ENCODE measurements at places on chromosomes 1 and 21. TPM values are rescaled to one million over a fixed set of nuclear protein-coding genes. Genes with fewer than 3 reads are reported as not detected.
A peak's percentile ranks its signal among the peaks of the same experiment; 100 is the strongest.

RHBG gene
- total RNA-seq: not detected

PTGER3 gene
- total RNA-seq: 23.9 TPM

PALMD gene
- total RNA-seq: 23.2 TPM

PRCC gene
- total RNA-seq: 36.3 TPM

ERG gene
- total RNA-seq: 9.5 TPM

UCHL5 gene
- total RNA-seq: 28.7 TPM

FMN2 gene
- 1.5 TPM for total RNA-seq

TNFRSF1B gene
- 15.4 TPM for total RNA-seq

DNA sequence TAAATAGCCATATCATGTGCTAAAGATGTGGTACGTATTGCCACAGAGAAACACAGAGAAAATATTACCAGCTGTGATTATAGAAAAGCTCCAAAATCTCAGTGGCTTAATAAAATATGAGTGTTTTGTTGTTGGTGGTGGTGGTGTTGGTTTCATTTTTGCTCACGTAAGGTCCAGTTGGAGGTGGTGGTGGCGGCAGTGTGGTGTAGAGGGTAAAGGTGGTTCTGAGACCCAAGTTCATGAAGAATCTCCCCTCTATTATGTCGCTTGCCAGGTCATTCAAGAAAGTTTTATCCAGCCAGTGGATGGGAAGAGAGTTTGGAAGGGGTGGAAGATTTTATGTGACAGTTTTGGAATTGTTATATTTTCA is 217.6 kb upstream of the SAMSN1 start:
- H3K27ac ChIP-seq: no peak overlapping the region
- H3K36me3 ChIP-seq: no peaks in the 10 kb centered on the region
- H3K4me3 ChIP-seq: no peak overlapping the region

- H3K27ac ChIP-seq: no peak overlapping the region
- DNase-seq: no peak
These were observed 47.8 kb upstream of the LRRC3 start for GRCh38 chr21:44407493-44407892.

DNA sequence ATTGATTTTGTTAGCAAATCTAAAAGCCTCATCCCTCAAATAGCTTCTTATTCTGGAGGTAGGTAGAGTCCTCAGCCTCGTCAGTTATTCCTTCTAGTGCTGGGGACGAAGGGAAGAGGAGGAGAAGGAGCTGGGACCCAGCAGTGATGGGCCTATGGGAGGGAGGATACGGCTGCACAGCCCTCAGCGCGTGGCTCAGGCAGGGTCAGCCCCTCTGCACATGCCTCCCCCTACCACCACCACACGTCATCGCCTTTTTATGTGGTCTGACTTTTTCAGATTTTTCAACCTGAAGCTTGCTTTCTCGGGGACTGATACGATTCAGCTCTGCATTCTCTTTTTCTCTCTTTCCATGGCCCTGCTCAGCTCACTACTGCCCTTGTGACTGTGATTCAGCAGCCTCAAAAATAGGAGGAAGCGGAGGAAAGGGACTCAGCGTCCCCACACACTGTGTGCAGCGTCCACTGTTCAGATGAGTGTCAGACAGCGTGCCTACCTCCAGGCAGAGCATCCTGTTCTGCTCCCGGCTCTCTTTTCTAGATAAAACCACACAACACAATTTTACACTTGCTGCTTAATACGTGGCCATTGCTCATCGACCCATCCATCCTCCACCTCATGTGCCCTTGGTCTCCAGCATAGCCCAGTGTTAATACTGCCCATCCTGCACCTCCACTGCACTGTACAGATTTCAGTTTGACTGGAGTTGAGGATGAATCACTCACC is 827 bp downstream of the OR2B11 start:
- no peaks in the 10 kb centered on the region for H3K36me3 ChIP-seq
- H3K4me1 ChIP-seq: no peaks in the 10 kb centered on the region
- no peak overlapping the region for H3K4me3 ChIP-seq
- DNase-seq: peak; percentile 78
- no peak overlapping the region for H3K27ac ChIP-seq

- H3K27ac ChIP-seq: no peak overlapping the region
- DNase-seq: no peak
- H3K27me3 ChIP-seq: no peaks in the 10 kb centered on the region
- no peak overlapping the region for H3K4me3 ChIP-seq
- no peaks in the 10 kb centered on the region for H3K4me1 ChIP-seq
These were observed 71.3 kb downstream of the TMEM53 start for GRCh38 chr1:44602634-44603628.

DNA sequence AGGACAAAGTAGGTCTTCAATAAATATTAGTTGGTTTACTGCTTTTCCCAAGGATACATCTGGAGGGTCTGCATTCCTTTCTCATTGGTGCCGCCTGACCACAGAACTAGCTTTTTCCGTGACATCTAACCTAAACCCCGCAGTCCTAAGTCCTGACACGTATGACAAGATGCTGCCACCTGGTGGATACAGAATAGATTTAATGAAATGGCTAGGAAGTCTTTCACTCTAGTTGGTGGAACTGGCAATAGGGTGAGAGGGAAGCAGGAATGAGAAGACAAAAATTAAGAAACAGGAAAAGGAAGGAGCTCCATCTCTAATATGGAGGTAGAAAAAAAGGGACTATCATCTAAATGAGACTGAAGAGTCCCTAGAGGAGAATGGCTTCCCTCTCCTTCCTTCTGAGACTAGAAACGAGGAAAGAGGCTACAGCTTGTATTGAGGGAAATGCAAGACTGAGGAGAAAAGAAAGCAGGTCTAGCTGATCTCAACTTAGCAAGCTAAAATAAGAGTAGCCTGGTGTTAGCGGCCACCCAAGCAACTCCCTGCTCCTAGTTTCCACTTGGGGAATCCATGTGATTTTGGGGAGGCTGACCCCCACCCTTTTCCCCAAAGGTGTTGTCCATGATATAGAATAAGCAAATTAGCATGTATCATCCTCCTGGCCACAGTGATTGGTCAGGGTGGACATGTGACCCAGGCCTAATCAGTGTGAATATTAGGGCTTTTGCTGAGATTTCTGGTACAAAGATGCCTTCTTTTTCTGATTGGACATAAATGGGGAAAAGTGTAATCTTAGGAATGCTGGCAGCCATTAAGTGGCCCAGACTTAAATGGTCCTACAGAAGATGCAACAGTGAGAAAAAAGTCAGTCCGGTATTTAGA is 5.9 kb downstream of the RFX5 start:
- no peaks in the 10 kb centered on the region for H3K27me3 ChIP-seq
- DNase-seq: no peak
- H3K27ac ChIP-seq: peak overlapping the region; percentile 46
- no peak overlapping the region for H3K4me3 ChIP-seq
- H3K36me3 ChIP-seq: peaks cover 19% of the 10 kb centered on the region

GRCh38 chr1:111446967-111447892 is 1.8 kb downstream of the WDR77 start:
- H3K4me1 ChIP-seq: peaks cover 33% of the 10 kb centered on the region
- peak; percentile 39 for DNase-seq
- H3K36me3 ChIP-seq: peaks cover 24% of the 10 kb centered on the region
- no peak overlapping the region for H3K4me3 ChIP-seq

DNA sequence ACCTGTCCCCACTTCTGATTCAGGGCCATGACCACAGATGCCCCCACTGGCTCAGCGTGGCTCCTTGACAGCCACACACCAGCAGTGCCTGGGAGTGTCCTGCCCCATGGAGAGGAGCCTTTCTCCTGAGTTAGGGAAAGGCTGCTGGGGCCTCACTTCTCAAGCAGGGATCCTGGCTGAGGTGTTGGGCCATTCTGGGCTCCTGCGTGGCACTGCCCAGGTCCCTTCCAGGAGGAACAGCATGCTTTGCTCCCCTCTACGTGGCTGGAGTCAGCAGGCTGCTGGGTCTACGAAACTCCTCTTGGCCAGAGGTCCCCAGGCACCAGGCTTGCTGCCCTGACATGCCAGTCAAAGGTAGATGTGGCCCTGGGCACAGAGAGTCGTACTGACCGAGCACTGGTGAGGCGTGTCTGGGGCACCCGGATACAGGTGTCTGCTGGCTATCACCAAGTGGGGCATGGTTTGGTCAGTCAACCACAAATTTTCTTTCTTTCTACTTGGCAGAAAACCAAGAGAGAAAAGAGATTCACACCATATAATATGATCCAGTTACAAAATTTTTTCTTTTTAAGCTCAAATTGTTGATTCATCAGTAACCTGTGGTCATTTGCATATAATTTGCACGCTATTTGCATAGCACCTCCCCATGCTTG is 4.1 kb downstream of the ADORA1 start:
- no peak for DNase-seq
- peaks cover 39% of the 10 kb centered on the region for H3K4me1 ChIP-seq
- H3K36me3 ChIP-seq: no peaks in the 10 kb centered on the region
- H3K27me3 ChIP-seq: no peaks in the 10 kb centered on the region

- no peak overlapping the region for H3K27ac ChIP-seq
- no peak overlapping the region for H3K4me3 ChIP-seq
These were observed 20.3 kb upstream of the TXLNA start for GRCh38 chr1:32159189-32159588.

GRCh38 chr21:14734191-14734590 is 188.1 kb upstream of the SAMSN1 start:
- H3K27me3 ChIP-seq: no peaks in the 10 kb centered on the region
- no peaks in the 10 kb centered on the region for H3K36me3 ChIP-seq
- DNase-seq: no peak
- no peak overlapping the region for H3K27ac ChIP-seq

DNA sequence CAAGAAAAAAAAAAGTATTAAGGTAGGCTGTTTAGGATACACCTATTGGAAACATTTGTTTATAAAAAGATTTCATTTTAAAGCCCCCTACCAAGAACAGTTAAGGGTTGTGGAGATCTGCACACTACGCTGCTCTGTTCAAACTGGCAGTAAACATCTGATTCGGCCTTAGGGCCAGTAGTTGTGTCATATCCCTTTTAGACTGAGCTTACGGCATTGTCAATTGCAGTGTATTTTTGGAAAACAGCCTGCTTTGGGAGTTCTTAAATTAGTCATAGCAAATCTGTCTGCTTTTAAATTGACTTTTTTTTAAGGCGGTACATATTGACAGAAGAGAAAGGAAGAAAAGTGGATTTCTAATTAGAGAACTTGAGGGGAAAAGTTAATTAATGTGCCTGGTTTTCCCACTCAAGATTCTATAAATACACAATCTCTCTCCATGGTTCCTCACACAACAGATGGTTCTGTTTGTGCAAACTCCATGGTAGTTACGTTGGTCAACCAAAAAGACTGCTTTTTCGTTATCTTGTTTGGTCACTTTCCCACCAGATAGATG is 1.7 kb upstream of the ELK4 start:
- H3K27me3 ChIP-seq: no peaks in the 10 kb centered on the region
- H3K36me3 ChIP-seq: no peaks in the 10 kb centered on the region
- H3K4me3 ChIP-seq: no peak overlapping the region

GRCh38 chr1:46616277-46617107 is at the start of gene MOB3C:
Gene MOB3C (minus strand): TSS chr1:46616811. CDS start chr1:46613321, 3,490 bp downstream.
- H3K4me1 ChIP-seq: peaks cover 56% of the 10 kb centered on the region
- H3K27ac ChIP-seq: peak within 1 kb of the TSS; percentile 97
- peak within 1 kb of the TSS; percentile 83 for H3K4me3 ChIP-seq
- peaks cover 14% of the 10 kb centered on the region for H3K36me3 ChIP-seq
- no peaks in the 10 kb centered on the region for H3K27me3 ChIP-seq

DNA sequence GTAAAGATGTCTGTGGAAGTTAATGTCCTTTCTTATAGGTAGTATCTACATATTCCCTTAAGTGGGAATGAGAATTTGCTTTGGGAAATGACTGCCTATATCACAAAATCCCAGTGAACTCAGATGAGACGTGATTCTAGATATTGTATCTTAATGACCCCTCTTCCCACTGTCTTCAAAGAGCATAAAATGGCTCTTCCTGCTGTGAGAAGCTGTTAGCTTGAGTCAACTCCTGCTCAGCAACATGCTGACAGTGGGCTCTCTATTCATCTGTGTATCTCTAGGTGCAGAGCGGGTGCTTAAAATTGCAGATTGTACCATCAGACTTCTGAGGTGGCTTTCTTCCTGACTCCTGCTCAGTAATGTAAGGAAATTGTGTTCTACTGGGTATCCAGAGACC is 100.6 kb downstream of the SPAG17 start:
- H3K4me1 ChIP-seq: no peaks in the 10 kb centered on the region
- no peak overlapping the region for H3K27ac ChIP-seq
- H3K4me3 ChIP-seq: no peak overlapping the region
- DNase-seq: no peak
- H3K27me3 ChIP-seq: no peaks in the 10 kb centered on the region
- H3K36me3 ChIP-seq: no peaks in the 10 kb centered on the region

GRCh38 chr1:228429698-228430097 is 13.0 kb upstream of the TRIM17 start:
- no peak overlapping the region for H3K27ac ChIP-seq
- H3K4me1 ChIP-seq: no peaks in the 10 kb centered on the region
- DNase-seq: no peak
- no peaks in the 10 kb centered on the region for H3K27me3 ChIP-seq
- H3K36me3 ChIP-seq: no peaks in the 10 kb centered on the region
- no peak overlapping the region for H3K4me3 ChIP-seq

DNA sequence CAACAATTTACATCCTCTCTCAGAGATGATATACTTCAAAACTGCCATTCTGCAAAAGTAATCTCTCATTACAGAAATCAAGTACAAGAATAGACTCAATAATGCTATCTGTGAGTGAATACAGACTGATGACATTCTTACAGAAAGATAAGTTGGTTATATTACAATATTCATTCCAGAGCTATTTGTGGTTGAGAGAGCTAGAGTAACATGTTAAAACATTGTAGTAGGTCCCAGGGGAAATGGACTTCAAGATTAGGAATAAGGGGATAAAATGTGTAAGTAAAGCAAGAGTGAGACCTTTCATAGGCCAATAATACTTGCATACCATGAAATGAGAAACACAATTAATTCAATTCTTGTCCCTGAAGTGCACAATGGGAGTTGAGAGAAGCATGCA is 1.5 kb downstream of the F13B start:
- H3K4me3 ChIP-seq: no peak overlapping the region
- no peak for DNase-seq
- H3K27ac ChIP-seq: no peak overlapping the region
- H3K36me3 ChIP-seq: no peaks in the 10 kb centered on the region

GRCh38 chr1:57036641-57037579 is 71.1 kb upstream of the C8B start:
- H3K4me1 ChIP-seq: no peaks in the 10 kb centered on the region
- no peak overlapping the region for H3K4me3 ChIP-seq
- no peak for DNase-seq
- H3K36me3 ChIP-seq: no peaks in the 10 kb centered on the region

GRCh38 chr1:241357366-241358340 is 648 bp upstream of the RGS7 start:
- no peak overlapping the region for H3K27ac ChIP-seq
- peak overlapping the region; percentile 56 for H3K4me3 ChIP-seq
- H3K36me3 ChIP-seq: no peaks in the 10 kb centered on the region
- peaks cover 16% of the 10 kb centered on the region for H3K4me1 ChIP-seq
- H3K27me3 ChIP-seq: no peaks in the 10 kb centered on the region

DNA sequence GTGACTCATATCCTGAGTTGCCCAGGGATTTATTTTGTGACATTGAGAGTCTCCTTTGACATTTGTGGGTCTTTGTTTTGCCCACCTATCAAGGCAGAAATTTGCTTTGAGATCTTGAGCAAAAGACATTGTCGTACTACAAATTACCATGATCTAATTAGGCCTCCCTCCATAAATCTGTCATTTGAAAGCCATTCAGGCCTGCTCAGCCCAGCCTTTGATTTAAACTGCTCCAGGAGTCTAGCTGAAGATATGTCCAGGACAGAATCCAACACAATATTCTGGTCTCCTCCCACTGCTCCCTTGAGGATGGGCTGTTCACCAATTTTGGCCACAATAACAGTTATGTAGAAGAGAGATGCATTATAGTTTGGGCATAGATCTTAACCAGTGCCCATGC is 86.7 kb downstream of the PROX1 start:
- no peak for DNase-seq
- H3K36me3 ChIP-seq: no peaks in the 10 kb centered on the region
- no peak overlapping the region for H3K4me3 ChIP-seq
- no peaks in the 10 kb centered on the region for H3K4me1 ChIP-seq
- no peak overlapping the region for H3K27ac ChIP-seq
